ENCODE measurements at places on chromosomes 5 and 9.

DNA sequence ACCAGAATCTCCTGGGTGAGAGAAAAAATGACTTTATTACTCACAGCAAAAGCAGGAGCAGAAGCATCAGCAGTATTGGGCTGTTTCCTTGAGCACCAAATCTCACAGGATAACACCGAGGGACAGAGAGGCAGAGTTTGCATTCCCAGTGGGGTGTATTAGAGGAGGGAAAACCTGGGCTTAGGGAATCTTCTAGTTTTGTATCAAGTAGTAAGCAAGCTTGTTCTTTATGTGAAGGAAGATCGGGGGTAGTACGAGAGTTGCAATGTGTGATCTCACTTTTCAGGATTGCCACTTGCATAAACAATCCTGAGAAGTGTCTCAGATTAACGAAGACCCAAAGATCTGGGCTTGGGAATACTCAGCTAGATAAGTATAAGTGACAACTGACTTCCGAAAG lies 1163.0 kb downstream of the TAF11L14 start:
- DNase-seq = no peak

GRCh38 chr5:159411115-159411514 lies 80.8 kb upstream of the IL12B start:
- no peak for DNase-seq

GRCh38 chr5:24347158-24347557 lies 297.6 kb downstream of the CDH10 start:
- no peak for DNase-seq

GRCh38 chr5:16095612-16096011 lies 84.0 kb downstream of the MARCHF11 start:
- DNase-seq = no peak

GRCh38 chr9:91693226-91693625 lies 256.8 kb downstream of the ROR2 start:
- DNase-seq = no peak

DNA sequence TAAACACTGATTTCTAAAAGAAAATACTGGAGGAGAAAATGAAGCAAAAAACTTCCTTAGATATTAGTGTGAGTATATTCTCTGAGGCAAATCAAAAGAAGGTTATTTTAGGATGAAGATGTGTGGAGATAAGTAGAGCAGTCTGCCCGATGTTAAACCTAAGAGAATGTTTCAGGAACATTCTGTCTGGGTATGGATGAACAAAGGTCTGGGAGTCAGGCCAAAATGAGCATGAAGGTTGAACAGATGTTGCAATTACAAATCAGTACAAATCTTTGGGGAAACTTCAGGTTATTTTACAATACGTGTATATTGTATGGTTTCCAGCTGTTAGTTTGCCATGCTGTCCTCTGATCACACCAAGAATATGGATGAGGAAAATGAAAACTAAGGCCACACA lies 14.4 kb upstream of the CEP78 start:
- DNase-seq = no peak

Measured in activated CD8-positive, alpha-beta memory T cell treated with anti-CD3 and anti-CD28 coated beads, Interleukin-2, amount 50 U/mL, for 48 hours (primary cell).